ENCODE measurements at places on chromosomes 5 and 9.

GRCh38 chr5:132260051-132260450 lies 2.6 kb downstream of the PDLIM4 start:
- DNase-seq: no peak

GRCh38 chr5:7794823-7795222 lies 56.1 kb downstream of the CFAP90 start:
- no peak for DNase-seq

- DNase-seq: no peak
These were observed 293.2 kb upstream of the WWC1 start for GRCh38 chr5:167998148-167998767.

DNA sequence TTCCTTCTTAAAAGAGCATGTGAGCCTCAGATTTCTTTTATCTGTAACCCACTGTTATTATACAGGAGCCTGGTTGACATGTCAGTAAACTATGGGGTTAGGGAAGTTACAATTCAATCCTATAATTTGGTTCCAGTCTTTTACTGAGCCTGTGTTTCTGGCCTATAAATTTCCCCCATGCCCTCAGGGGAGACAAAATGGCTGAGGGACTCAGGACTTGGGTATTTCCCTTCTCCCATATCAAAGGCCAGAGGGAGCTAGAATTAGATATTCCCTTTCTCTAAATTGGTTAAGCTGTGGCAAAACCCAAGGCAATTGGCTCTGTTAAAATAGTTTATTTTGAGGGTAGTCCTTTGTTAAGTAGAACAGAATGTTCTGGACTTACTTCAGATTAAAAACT lies 823.2 kb downstream of the TLE1 start:
- DNase-seq: no peak

DNA sequence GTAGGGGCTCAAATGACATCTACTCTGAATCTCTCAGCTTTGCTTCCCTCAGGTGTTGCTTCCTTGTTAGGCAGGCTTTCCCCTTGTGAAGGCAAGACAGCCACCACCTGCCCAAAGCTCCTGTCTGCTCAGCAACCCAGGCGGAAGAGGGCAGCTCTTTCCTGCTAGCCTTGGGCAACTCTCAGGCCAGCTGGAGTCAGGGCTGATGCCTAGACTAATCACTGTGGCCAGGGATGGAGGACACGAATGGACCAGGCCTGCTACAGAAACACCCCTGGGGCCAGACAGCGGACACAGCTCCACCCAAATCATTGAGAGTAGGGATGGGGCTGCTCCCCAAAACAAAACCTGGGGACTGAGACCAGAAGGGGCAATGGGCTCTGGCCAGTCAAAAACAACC lies 138.0 kb downstream of the MTX3 start:
- no peak for DNase-seq

DNA sequence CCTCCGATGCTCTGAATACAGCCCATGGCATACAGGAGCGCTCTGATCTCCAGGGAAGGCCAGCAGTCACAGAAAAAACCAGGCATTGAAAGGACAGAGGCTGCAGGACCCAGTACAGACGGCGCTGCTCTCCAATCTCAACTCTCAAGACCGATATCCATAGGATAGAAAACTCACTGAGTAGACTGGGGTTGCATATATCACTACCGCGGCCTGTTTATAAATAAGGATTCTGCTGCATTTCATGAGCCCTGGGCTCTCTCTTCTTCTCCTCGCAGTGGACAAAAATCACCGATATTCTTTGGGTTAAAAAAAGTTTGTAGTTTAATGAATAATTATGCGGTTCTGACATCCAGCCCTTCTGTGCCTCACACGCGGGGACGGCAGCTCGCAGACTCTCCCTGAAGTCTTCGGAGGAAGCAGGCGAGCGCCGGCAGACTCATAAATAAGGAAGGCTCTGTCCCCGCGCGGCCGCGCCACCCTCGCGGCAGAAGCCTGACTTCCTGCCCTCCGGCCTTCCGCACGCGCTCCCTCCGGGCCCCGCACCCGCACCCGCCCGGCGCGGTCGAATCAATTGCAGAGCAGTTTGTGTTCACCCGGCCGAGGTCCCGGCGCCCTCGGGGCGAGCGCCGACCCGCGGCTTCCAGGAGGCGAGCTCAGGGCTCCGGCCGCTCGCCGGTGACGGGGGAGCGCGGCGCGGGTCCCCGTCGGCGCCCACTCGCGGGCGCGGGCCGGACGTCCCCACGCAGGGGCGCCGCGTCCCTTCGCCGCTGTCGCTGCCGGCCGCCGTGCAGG lies at the start of gene FAM78A:
Gene FAM78A (minus strand): TSS at position 417 of the 795 bp plus-strand sequence. CDS start 331 bp downstream, at position 86.
- DNase-seq: no peak

DNA sequence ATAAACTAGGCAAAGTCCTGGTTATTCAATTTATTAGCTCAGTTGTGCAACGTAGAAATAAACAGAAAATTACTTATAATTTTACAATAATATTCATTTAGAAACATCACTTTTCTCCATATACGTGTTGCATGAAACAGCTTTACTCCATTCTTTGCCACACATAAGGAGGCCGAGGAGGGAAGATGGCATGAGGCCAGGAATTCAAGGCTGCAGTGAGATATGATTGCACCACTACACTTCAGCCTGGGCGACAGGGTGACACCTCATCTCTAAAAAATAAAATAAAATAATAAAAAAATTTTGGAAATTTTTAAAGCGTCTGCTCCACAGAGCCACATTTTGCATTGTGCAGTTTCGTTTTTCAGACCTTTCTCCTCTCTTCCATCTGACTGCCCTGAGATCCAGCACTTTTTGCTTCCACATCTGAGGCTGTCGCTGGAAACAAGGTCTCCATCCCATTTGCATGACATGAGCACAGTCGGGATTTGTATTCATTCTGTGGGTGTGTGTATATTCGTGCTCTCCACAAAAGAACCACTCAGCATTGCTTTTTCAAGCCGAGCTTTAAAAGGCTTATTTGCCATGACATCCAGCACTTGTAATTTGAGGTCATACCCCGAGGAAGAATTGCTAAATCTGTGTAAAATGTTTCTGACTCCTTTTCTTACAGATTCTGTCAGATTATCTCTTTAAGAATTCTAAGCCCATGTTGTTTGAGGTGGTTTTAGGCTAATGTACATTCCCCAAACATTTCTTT lies 98.6 kb upstream of the MSX2 start:
- DNase-seq: no peak

DNA sequence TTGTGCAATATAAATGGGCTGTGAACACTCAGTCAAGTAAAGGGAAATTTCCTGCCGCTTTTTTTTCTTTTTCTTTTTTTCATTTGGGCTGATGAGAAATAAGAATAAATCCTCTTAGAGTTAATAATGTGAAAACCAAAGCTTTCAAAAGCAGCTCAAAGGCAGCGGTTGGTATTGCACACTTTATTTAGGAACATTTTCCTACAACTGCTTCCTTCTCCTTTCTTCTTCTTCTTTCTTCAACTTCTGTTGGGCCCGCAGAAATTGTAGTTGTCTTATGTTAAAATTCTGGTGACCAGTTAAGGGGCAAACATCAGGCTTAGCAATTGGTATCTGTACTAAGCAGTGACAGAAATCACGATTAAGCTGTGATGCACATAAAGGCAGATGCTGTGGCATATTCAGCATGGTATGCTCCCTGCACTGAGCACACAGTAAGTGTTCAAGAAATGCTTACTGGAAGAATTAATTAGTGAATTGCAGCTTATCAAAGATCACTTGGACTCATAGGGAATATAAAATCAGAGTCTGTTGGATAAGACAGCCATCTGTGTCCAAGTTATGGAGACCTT lies 85.4 kb downstream of the ANKRD55 start:
- no peak for DNase-seq

DNA sequence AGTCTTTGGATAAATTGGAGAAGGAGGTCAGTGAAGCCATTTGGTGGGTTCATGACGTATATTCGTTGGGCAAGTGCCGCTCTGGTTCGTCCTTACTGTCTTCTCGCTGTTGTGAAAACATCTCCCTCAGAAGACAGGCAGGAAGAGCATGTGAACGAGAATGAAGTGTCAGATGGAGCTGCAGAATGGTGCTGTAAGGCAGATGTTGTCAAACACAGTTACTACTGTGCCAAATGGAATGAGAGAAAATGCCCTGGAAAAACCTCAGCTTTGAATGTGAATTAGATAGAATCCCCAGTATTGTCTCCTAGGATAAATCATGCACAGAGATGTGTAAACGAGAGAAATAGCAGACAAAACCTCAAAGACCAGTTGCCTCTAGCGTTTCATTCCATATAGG lies 121.5 kb downstream of the CAMK4 start:
- no peak for DNase-seq

DNA sequence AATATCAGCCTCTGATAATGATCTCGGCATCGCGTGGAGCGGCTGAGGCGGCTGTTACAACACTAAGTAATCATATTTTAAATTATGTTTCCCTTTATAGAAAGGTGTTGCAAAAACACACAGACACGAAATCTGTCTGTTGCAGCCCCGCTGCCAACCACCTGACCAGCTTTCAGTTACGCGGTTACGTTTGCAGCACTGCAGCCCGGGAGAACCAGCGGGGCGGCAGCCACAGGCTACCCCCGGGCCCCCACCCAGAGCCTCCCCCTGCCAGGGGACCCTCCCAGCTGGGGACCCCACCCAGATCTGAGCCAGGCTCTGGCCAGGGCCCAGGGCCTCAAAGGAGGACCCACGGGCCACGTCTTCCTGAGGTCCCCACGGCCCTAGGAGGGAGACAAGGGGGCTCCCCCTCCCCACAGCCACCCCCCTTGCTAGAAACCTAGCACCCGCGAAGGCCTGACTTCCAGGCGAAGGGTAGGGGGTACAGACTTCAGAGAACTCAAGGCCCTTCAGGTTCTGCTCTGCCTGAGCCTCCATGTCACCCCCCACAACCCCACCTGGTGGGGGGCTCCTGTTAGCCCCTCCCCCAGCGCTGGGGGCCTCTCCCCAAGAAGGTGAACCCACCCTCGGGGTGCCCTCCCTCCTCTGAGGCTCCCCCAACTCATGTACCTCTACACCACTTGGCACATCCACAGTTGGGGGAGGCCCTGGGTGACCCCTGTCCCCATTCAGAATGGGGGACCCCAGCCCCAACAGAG lies 6.0 kb downstream of the NACC2 start:
- DNase-seq: no peak

DNA sequence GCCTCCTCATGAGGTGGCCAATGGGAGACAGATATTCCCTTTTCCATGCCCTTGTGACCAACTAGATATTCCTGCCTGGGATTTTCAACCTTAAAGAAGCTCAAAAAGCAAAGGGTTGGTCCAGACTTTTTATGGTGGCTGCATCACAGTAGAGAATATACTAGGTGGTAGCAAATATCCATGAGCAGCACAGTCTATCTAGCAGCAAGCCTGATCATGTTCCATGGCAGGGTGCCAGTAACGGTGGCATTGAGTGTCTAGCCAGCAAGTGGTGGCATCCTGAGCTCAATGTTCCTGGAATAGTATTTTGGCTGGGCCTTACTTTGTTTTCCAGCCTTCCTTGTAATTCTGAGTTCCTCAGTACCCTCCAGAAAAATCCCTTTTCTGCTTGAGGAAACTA lies 25.8 kb downstream of the CDC25C start:
- no peak for DNase-seq

DNA sequence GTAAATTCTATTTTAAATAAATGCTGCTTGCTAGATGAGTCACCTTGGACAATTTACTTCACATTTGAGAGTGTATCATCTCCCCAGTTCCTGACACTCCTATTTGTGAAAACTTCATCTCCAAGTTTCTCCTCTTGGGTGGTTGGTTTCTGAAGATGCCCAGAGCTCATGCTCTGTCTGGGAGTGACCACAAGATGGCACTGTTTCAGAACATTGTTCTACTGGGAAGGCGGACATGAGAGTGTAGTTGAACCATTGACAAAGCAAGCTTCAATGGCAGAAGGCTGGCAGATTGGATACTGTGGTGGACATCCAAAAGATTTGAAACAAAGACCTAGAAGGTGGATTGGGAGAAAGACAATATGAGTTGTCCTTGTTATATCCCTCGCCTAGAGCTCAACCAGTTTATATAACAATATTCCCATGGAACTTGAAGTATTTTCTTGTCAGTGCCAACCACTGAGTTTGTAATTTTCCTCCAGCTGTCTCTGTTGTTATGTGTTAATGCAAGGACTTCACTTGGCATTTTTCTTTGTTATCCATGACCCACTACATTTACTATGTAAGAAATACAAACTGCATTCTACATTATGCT lies 234.3 kb upstream of the ANKH start:
- DNase-seq: no peak

DNA sequence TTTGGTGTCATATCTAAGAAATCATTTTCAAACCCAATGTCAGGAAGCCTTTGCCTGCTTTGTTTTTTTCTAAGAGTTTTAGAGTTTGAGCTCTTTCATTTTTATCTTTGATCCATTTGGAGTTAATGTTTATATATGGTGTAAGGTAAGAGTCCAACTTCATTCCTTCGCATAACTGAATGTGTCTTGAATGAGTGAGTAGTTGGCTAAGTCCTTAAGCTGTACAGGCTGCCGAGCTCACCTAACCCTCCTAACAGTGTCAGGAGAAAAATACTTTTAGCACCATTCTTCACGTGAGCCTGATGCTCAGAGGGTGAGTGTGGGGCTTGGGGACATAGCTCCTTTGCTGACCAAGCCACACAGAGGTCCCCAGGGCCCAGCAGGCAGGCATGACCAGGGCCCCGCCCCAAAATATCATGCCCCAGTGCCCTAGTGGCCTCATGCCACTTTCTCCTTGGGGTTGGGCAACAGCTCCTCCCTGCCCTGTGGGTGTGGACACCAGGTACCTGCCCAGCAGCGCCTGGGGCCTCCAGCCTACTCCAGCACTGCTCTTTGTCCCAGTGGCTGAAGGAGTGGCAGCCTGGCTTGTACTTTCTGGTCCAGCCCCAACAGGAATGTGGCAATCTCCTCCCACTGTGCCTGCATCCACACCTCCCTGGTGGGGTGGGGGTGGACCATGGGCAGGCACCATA lies 17.2 kb downstream of the PPARGC1B start:
- DNase-seq: no peak

GRCh38 chr5:116778032-116778431 lies 203.4 kb upstream of the SEMA6A start:
- no peak for DNase-seq

- no peak for DNase-seq
These were observed 13.1 kb upstream of the CARD19 start for GRCh38 chr9:93082841-93083411.

- no peak for DNase-seq
These were observed 244.1 kb downstream of the ELAVL2 start for GRCh38 chr9:23581931-23582330.

- no peak for DNase-seq
These were observed 26.1 kb downstream of the PWWP2A start for GRCh38 chr5:160092960-160093707.

DNA sequence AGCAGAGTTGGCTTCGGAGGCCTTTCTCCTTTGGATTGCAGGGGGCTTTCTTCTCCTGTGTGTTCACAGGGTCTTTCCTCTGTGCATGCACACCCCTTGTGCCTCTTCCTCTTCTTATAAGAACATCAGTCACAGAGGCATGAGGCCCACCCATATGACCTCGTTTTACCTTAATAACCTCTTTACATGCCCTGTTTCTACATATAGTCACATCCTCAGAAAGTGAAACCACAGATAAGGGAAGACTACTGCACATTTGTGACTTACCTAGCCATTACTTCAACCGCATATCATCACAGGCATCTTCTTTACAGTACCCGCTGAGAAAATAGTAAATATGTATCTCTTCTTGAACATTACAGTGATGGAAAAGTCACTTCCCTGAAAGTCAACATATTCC lies 204.9 kb upstream of the TARS1 start:
- no peak for DNase-seq

- no peak for DNase-seq
These were observed 147.5 kb upstream of the FGF10 start for GRCh38 chr5:44536650-44537260.

GRCh38 chr5:92468295-92468694 lies 1085.2 kb upstream of the ARRDC3 start:
- no peak for DNase-seq

- DNase-seq: no peak
These were observed 388.5 kb upstream of the CTNND2 start for GRCh38 chr5:12292610-12293204.
